ENCODE measurements at places on chromosomes 4 and X.

GRCh38 chr4:118999919-119000318 is 111.3 kb downstream of the SYNPO2 start:
- no peak for DNase-seq

DNA sequence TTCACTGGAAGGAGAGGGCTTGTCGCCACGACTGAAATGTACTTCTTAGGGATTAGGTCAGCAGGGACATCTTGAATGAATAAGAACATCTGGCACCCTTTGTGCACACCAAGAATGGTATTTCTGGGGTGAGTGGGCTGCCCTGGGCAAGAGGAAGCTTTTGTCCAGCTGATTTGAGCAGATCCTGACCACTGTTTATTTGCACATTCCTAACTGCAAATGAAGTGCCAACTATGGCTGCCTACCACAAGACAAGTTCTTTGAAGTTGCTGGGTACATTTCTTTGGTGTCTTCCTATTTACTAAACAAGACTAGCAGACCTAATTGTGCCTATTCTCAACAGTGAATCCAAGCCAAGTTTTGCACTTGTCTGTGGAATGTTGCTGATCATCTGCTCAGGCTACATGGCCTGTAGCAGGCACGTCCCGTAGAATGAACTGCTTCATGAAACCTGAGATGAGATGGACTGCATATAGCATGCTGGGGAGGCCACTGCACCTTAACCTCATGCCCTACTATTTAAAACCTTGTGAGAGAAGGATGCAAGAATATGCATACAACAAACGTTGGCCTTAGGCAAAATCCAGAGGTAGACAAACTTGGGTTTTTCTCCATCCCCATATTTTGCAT is 45.0 kb downstream of the PIR start:
- peak; percentile 14 for DNase-seq

DNA sequence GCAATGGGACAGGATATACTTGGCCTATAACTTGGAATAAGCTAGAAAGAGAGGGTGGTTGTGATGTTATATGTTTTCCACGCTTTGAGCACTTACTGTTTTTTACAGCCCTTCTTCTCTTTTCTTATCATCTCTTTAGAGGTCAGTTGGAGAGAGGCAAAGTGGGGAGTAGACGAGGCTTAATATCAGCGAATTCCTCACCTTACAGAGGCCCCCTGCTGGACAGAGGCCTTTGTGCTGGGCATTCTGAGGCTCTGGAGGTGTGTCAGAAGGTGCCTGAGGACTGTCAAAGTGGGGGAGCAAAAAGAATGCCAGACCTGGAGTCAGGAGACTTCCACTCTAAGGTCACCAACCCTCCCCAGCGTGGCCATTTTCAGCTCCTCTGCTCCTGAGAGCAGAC is 42.5 kb downstream of the MAMLD1 start:
- DNase-seq: no peak

- no peak for DNase-seq
Observed at GRCh38 chr4:118354913-118355312, 2.1 kb upstream of the PRSS12 start.

DNA sequence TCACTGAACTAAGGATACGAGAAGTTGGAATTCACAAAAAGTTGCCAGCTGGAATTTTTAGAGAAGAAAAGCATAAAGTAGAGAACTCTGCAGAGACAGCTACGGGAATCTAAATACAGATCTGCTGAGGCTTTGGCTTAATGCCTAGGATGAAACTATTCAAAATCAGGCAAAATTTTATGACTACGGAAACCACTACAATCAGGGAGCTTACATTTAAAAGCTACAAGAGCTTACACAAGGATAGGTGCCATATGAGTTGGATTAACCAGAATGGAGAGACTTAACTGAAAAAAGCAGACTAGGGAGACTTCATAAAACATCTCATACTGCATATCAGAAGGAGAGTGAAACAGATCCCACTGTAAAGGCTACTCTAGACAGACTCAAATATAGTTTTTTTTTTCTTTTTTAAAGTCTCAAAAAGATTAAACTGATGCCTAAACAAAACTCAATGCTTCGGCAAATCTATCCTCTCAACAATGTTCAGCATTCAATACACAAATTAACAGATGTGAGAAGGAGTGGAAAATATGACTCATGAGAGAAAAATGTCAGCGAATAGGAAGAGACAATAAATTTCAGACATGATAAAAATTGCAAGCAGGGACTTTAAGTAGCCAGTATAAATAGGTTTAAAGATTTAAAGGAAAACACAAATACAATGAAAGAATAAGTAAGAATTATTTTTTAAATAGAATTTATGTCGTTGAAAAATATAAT is 586.1 kb downstream of the FSTL5 start:
- DNase-seq: peak; percentile 1

DNA sequence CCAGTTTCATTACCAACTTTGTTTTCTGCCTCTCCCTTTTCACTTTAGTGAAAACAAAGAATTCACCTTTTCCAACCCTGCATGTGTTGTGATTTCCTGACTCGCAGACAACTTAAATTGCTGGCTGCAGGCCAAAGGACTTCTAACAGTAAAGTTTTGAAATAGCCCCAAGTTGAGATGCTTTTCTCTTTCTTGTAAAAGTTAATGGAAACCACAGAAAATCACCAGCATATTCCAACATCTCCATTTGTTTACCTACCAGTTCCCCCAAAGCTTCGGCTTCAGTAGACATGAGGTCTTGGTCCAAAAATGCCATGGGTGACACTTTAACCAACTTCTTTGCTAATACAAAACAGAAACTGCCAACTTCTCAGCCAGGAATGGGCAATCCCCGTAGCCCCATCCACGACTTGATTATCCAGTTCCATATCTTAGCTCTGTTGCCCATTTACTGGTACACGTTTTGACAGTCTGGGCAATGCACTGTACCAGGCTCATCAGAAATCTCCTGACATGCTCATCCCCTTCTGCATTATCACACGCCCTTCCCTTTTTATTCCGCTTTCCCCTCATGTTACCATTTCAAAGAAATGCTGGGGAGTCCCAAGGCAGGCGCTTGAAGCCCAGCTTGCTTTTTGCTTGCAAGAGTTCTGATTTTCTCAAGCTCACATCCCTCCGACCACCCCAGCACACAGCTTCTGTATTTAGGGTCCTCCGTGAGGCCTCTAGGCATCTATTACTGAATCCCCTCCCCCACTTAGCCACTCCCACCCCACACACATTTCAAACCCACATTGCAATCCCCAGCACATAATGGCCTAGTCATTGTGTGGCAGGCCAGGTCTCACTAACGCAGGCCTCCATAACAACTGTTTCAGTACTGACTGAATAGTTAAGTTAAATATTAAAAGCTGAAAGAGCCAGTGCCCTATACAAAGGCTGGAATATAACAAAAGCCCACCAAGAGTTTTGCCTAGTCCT is 137.9 kb upstream of the S100G start:
- DNase-seq: no peak

DNA sequence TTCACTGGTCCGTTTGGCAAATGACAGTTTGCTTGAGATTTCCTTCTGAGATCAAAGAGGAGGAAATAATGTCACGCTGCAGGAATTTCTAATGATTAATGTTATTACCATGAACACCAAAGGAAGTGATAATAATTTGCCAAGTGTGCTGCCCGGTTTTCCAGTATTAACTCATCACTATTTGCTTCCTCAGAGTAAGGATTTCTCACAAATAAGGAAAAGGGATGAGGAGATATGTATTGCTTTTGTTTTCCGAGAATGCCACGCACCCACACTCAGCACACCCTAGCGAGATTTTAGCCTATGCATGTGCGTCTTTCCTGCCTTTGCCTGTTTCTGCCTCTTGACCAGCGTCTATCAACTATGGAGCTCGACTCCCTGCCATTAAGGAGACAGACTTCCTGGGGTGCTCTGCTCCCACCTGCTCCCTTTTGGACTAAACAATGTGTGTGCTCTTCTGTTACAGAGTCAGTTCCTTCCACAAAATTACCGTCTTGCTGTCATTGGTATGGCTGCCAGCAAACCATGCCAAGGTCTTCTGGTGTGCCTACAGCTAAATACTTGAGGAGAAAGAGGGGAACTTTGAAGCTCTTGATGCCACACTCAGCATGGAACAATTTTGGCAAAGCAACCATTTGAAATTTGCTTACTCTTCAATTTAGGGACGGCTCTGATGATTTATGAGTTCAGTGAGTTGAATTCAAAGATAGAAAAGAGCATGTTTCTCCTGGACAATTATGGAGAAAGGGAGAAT is 393.1 kb upstream of the ZFP42 start:
- DNase-seq: peak; percentile 3

DNA sequence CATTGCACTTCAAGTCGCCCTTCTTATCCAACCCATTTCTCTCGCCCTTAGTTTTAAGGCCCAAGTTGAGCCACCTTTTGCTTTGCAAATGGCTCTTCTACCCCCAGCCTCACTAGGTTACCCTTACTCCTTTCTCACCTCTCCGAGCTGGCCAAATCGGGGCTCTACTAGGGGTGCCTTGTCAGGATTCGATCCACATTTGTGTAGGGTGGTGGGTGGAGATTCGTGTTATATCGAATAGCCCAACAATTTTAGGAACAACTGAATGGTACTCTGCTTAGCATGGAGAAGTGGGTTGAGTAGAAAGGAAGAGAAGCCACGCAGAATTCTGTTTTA is 3.5 kb downstream of the SLIT2 start:
- no peak for DNase-seq

GRCh38 chrX:144334577-144334976 is 450.7 kb downstream of the UBE2NL start:
- no peak for DNase-seq

DNA sequence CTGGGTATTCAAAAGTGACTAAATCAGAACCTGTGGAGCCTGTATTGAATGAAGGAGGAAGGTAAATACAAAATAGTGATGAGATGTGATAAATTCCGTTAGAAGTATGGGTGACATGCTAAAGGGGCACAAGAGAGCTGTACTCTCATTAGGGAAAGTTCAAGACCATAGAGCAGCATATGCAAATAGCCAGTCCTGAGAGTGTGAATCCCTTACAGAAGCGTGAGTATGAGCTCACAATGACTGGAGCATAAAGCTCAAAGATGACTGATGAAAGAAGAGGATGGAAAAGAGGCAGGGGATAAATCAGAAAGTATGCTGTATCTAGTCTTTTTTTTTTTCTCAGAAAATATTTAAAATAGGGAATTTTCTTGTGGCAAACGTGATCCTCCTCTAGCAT is 12.1 kb upstream of the NPFFR2 start:
- no peak for DNase-seq

- no peak for DNase-seq
Observed at GRCh38 chr4:153295131-153295755, 49.2 kb upstream of the MND1 start.

- DNase-seq: no peak
Observed at GRCh38 chrX:41240509-41240908, 93.5 kb upstream of the DDX3X start.
